ENCODE measurements at places on chromosomes 2 and 18. TPM values are rescaled to one million over a fixed set of nuclear protein-coding genes. Genes with fewer than 3 reads are reported as not detected.
A peak's percentile ranks its signal among the peaks of the same experiment; 100 is the strongest.

DNA sequence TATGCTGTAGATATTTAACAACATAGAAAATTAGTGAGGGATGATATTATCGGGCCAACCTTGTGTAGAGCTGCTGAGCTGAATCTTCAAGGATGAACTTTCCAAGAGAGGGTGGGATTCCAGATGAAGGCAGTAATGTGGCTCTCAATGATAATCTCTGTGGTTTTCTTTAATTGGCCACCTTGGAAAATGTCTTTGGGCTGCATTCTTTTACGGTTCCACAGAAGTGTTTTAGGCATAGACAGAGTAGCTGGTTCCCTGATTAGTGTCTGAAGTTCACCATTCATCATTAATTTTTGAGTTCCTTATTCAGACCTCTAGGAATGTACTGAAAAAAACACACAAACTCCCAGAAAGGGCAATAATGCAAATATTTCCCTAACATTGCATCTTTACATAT, 1566.9 kb upstream of the PIK3C3 start:
- H3K27me3 ChIP-seq: no peaks in the 10 kb centered on the region
- H3K36me3 ChIP-seq: no peaks in the 10 kb centered on the region
- H3K4me1 ChIP-seq: no peaks in the 10 kb centered on the region
- H3K27ac ChIP-seq: no peak overlapping the region

DNA sequence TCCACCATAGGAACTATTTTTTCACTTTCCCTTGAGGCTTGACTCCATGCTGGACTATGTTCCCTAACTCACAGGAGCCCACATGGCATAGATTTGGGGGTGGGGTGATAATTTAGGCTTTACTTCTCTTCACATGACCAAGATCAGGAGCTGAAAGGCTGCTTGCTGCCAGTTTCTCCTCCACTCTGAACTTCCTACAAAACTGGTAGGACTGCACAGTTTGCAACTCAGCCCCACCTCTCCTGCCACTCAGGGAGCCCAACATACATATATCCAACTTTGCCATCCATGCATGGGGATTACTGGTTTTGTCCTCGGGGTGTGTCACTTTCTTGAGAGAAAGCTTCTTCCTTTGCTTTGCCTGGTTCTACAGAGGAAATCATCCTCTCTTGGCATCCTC, 14.2 kb downstream of the INO80D start:
- no peak for DNase-seq
- H3K27ac ChIP-seq: no peak overlapping the region
- H3K4me1 ChIP-seq: no peaks in the 10 kb centered on the region

GRCh38 chr2:102708847-102709559, 52.8 kb upstream of the TMEM182 start:
- no peak for DNase-seq
- no peaks in the 10 kb centered on the region for H3K4me1 ChIP-seq
- H3K27me3 ChIP-seq: peaks cover 10% of the 10 kb centered on the region
- no peak overlapping the region for H3K27ac ChIP-seq

- no peaks in the 10 kb centered on the region for H3K36me3 ChIP-seq
- no peak for DNase-seq
- no peaks in the 10 kb centered on the region for H3K4me1 ChIP-seq
- H3K27me3 ChIP-seq: no peaks in the 10 kb centered on the region
- H3K27ac ChIP-seq: no peak overlapping the region
These were observed 120.0 kb upstream of the OSR1 start for GRCh38 chr2:19478409-19478808.

- H3K4me3 ChIP-seq: no peak overlapping the region
- no peaks in the 10 kb centered on the region for H3K27me3 ChIP-seq
- no peaks in the 10 kb centered on the region for H3K36me3 ChIP-seq
- no peak overlapping the region for H3K27ac ChIP-seq
- H3K4me1 ChIP-seq: peaks cover 65% of the 10 kb centered on the region
- peak; percentile 15 for DNase-seq
These were observed 343.3 kb downstream of the CYP26B1 start for GRCh38 chr2:71804281-71804751.

- no peak for DNase-seq
- no peaks in the 10 kb centered on the region for H3K4me1 ChIP-seq
These were observed 474.2 kb downstream of the DSC3 start for GRCh38 chr18:30568333-30568732.

DNA sequence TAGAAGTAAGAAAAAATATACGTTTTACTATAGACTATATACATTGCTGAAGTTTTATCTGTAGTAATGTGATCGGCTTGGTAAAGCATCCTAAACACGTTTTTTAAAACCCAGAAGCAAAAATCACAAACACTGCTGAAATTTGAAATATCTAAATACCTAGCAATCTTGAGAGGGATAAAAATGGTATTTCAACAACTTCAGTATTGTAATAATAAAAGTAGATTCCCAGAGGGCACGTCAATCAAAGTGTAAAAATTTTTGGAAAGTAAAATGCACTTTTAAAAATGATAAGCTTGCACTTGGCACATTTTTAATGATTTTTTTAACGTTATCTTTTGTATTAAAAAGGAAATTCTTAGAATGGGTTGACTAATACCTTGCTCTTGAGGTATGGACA, 1.6 kb downstream of the ZC3H6 start:
- H3K4me3 ChIP-seq: no peak overlapping the region
- H3K27me3 ChIP-seq: no peaks in the 10 kb centered on the region
- no peaks in the 10 kb centered on the region for H3K36me3 ChIP-seq
- no peaks in the 10 kb centered on the region for H3K4me1 ChIP-seq

DNA sequence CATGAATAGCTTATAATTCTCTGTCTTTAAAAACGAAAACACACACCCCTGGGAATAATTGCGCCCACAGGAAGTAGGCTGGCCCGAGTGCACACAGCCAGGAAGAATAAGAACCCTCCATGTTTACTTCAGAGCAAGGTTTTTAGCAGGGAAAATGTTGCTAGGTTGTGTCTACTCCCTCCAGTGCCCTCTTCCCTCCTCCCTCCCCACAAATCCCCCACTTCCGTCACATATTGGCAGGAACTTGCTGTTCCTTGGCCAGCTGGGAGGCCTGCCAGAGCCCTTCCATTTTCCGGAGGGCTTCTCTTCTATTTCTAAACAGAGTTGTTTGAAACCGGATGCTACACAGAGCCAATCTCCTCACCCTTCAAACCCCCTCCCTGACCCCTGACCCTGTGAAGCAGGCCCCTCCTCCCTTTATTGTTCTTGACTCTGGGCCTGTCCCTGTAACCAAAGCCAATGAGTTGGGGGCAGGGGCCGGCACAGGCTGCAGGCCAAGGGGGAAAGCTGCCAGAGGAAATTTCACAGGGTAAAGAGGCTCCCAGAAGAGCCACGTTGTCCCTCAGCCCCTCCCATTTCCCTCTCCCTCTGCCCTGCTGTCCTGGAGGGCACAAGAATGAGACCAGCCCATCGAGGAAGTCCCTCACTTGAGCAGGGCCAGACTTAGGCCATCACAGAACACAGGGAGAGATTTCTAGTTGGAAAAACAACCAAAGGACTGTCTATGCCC, 49.8 kb upstream of the LGALSL start:
- peak overlapping the region; percentile 85 for H3K27ac ChIP-seq
- no peaks in the 10 kb centered on the region for H3K27me3 ChIP-seq
- no peaks in the 10 kb centered on the region for H3K36me3 ChIP-seq
- peak; percentile 100 for DNase-seq
- peaks cover 48% of the 10 kb centered on the region for H3K4me1 ChIP-seq

- H3K27me3 ChIP-seq: no peaks in the 10 kb centered on the region
- no peak overlapping the region for H3K27ac ChIP-seq
- DNase-seq: no peak
- no peaks in the 10 kb centered on the region for H3K36me3 ChIP-seq
These were observed 707.1 kb upstream of the ACVR2A start for GRCh38 chr2:147137711-147138110.

DNA sequence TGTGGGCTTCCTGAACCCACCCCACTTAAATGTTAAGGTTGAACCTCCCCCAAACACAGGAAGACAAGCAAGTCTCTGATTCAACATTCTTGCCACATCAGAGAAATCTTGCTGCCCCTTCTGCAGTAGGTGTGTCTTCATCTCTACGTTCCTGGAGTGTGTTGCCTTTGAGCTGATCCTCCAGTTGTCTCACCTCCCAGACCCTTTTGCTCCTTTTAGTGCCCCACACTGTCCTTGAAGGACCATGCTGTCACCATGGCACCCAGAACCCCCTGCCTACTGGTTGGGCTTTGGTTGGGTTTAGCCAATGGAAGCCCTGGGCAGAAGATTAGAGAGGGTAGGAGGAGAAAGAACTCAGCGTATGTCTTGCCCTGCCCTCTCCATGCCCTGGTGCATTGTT, 10.7 kb downstream of the CAB39 start:
- H3K4me1 ChIP-seq: no peaks in the 10 kb centered on the region
- peak overlapping the region; percentile 1 for H3K27ac ChIP-seq
- no peaks in the 10 kb centered on the region for H3K27me3 ChIP-seq
- peaks cover 3% of the 10 kb centered on the region for H3K36me3 ChIP-seq

DNA sequence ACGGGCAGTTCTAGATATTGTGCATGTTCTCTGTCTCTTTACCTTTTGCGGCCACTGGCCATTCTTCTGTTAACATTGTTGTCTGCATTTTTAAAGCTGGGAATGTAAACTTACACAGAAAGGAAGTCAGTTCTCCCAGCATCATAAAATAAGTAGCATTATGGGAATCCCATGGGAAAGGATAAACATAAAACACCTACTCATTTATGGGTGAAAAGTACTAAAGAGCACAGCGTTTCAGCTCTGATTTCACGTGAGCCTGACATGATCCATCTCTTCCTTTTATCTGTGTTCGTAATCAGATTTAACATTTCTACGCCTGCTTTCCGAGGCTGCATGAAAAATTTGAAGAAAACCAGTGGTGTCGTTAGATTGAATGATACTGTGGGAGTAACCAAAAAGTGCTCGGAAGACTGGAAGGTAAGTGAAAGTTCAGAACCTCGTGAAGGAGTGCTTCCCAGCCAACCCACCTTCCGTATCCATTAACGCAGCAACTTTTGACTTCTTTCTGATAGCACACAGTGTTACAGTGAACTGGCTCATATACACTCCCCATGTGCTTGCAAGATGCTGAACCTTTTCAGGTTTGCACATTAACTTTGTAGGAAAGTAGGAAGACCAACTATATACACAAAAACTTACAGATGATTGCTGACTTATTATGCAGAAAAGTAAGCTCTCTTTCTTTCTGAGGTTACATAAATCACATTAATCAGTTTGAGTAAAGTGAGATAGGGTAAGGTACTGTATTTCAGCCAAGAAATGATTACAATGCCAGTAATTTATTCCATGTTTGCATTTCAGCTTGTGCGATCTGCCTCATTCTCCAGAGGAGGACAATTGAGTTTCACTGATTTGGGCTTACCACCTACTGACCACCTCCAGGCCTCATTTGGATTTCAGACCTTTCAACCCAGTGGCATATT, 86.5 kb upstream of the TTC39C start:
- no peaks in the 10 kb centered on the region for H3K36me3 ChIP-seq
- no peak overlapping the region for H3K4me3 ChIP-seq
- H3K27ac ChIP-seq: no peak overlapping the region
- no peak for DNase-seq

- H3K4me1 ChIP-seq: peaks cover 21% of the 10 kb centered on the region
- no peaks in the 10 kb centered on the region for H3K36me3 ChIP-seq
- H3K27me3 ChIP-seq: no peaks in the 10 kb centered on the region
- H3K4me3 ChIP-seq: no peak overlapping the region
- H3K27ac ChIP-seq: peak overlapping the region; percentile 80
These were observed 22.5 kb upstream of the RAB31 start for GRCh38 chr18:9685615-9685890.

GRCh38 chr18:13684546-13684945, 41.8 kb downstream of the FAM210A start:
- H3K27ac ChIP-seq: no peak overlapping the region
- peaks cover 2% of the 10 kb centered on the region for H3K4me1 ChIP-seq
- H3K36me3 ChIP-seq: no peaks in the 10 kb centered on the region
- no peak for DNase-seq
- no peaks in the 10 kb centered on the region for H3K27me3 ChIP-seq
- H3K4me3 ChIP-seq: no peak overlapping the region

DNA sequence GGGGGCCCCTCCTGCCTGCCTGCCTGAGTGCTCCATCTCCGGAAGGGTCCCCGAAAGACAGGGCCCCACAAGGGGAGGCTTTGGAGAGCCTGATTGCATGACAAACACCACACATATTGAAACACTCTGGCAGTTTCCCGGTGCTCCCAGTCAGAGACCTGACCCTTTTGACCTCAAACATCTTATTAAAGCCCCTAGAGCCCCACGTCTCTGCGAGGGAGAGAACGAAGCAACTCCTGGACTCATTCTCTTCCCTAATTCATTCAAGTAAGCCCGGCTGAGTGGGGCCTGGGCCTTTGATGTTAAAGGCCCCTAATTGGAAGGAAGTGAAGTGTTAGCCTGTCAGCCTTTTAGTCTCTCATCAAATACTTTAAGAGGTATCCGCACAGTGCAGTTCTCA, 335.6 kb downstream of the CYRIA start:
- H3K4me1 ChIP-seq: no peaks in the 10 kb centered on the region
- H3K36me3 ChIP-seq: no peaks in the 10 kb centered on the region
- no peak overlapping the region for H3K27ac ChIP-seq

DNA sequence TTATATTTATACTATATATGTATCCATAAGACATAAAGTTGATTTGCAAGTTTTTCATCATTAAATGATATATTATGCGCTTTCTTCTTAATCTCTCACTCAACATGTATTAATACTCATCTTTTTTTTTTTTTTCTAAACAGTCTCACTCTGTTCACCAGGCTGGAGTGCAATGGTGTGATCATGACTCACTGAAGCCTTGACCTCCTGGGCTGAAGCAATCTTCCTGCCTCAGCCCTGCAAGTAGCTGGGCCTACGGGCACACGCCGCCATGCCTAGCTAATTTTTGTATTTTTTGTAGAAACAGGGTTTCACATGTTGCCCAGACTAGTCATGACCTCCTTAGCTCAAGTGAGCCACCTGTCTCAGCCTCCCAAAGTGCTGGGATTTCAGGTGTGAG, 51.4 kb upstream of the MAP4K3 start:
- H3K27me3 ChIP-seq: no peaks in the 10 kb centered on the region
- H3K4me3 ChIP-seq: no peak overlapping the region
- no peaks in the 10 kb centered on the region for H3K36me3 ChIP-seq

DNA sequence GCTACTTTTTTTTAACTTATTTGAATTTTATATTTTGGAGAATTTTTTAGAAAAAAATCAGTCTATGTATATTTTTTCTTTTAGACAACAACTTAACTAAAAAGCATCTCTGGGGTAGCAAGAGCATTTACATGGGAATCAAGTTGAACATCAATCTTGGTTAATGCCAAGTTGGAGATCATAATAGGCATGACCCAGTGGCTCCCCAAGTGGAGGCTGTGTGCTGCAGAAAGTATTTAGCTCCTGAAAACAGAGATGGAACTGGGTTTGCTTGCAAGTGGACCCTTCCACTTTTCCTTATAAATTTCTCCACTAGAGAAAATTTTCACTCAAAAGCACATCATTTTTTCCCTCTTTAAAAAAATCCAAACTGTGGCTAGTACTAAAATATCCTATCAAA, 23.9 kb upstream of the CAVIN2 start:
- H3K27ac ChIP-seq: no peak overlapping the region
- no peak overlapping the region for H3K4me3 ChIP-seq
- H3K36me3 ChIP-seq: no peaks in the 10 kb centered on the region
- no peak for DNase-seq

C18orf54 gene
- 1.9 TPM for total RNA-seq

GKN2 gene
- 3.4 TPM for total RNA-seq

HOXD9 gene
- 0.80 TPM for total RNA-seq

COL4A3 gene
- total RNA-seq: 21.1 TPM

All from lung (tissue), 17 donors.